GM12864 (cell line): ENCODE measurements at places on chromosomes 4 and X.

DNA sequence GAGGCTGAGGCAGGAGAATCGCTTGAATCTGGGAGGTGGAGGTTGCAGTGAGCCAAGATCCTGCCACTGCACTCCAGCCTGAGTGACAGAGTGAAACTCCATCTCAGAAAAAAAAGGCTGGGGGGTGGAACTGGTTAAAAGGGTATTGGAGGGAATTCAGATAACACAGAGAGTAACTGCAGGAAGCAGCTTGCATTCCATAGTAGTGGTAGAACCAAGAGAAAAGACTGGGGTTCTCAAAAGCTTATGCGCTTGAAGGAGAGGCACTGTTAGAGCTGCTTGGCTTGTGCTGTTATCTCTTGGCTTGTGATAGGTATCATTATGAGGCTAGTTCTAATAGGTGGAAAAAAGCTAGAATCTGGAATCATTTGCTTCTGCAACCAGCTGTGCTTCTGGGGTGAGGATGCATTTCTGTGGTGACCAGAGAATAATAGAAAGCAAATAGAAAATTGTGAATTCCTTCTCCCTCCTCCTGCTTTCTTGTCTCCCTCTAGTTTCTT is 91.2 kb upstream of the ELOVL6 start:
- no peak for DNase-seq

DNA sequence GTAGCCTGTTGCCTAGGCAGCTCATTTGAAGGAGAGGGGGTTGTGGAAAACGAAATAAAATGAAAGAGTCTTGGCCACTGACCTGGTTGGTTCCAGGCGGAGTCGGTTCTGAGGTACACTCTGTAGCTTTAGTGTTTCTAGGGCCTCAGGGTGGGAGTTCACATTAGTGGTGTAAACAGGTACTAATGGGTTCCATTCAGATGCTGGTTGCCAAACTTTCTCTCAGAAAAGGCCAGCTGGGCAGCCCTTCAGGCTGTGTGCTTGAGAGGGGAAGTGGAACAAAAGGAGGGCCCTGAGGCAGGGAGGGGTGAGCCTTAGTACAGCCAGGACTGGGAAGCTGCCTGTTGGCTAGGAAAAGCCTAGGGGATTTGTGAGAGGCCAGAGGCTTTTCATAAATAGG is 24.8 kb downstream of the NHSL2 start:
- DNase-seq: no peak

- DNase-seq: no peak
Measured at GRCh38 chr4:9999956-10000561, 21.2 kb downstream of the SLC2A9 start.

- no peak for DNase-seq
Measured at GRCh38 chr4:84852081-84852480, 114.4 kb downstream of the WDFY3 start.

GRCh38 chr4:171667906-171668305 is 145.3 kb upstream of the GALNTL6 start:
- no peak for DNase-seq

- no peak for DNase-seq
Measured at GRCh38 chrX:102712216-102712966, at the start of gene GPRASP2. TSS of gene GPRASP2 (plus strand) at chrX:102712448. CDS start at chrX:102714870, 2,422 bp downstream.

DNA sequence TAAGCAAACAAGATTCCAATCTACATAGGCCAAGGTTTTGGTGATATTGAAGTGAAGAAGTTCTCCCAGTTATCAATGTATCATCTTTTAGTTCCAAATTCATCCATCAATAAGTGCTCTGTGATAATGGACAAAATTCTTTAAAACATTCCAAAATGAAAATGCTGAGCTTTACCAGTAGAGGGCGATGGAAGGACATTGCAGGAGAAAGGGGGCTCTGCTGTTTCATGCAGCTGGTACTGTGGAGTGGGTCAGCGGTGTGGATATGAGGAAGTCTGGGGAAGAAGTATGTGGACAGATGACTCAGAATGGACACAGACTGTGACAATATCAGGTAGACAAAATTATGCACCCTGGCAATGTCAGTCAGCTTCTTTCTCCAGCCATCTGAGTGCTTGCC is 46.6 kb upstream of the HS6ST2 start:
- DNase-seq: no peak

DNA sequence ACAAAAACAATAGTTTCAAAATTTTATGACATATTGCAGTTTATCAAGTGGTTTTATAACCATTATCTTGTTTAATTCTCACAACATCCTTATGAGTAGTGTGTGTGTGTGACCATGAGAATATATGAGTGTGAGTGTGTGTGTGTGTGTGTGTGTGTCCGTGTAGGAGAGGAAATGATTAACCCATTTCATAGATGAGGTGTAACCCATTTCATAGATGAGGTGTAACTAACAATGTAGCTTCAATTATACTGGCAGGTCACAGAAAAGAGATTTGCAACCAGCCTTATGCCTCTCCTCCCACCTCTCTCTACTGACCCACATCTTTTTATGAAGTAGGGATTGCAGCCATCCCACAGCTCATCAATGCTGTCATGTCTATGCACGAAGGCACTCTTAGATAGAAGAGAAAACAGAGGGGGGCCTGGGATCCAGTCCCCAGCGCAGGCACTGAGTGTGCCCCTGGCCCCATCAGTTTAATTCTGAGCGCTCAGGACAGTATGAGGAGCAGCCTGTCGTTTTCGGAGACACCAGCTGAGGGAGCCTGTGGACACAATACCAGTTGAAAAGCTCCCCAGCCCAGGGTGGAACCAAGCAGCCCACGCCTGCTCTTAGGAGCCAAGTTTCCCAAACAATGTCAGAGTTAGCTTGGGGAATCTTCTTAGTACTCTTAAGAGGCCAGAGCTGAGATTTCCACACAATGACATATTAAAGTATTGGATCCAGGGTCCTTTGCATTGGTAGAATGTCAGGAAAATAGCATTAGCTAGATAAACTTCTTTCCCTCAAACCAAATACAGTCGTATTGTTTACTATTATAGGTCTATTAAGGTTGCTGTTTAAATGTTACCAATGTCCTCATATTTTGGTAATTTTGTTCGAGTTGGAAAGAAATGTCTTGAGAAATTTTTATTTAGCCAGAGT is 88.6 kb downstream of the PALLD start:
- no peak for DNase-seq

DNA sequence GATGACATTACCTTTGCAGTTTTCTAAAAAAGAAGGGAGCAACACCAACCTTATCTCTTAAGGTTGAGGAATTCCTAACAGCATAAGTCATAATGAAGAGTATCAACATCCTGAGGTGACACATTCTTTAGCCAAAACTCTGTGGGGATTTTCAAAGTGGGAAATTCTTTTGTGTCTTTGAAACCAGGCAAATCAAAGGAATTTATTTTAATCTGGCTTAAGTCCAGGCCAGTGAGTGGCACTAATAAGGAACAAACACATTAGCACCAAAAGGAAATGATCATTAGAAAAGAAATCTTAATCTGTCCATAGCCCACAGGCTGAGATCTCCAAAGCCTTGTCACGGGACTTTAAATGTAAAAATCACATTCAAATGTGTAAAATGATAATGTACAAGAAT is 110.1 kb downstream of the LARP7 start:
- DNase-seq: no peak

DNA sequence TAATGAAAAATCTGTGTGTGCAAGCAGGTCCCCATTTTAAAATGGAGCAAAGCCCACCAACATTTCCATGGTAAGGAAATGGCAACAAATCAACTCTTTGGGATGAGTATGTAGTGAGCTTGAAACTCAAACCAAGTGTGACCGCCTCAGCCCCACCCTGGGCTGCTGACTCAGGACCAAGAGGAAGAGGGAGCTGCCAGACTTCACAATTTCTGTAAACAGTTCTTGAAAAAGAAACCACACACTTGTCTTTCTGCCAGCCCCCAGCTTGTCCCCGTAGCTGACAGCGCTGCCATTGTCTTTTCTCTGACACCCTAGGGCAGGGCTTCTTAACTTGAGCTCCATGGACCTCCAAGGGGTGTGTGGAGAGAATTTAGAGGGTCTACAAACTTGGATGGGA is 10.3 kb downstream of the RTL5 start:
- DNase-seq: no peak

GRCh38 chrX:85851418-85851817 is 195.9 kb downstream of the CHM start:
- no peak for DNase-seq

DNA sequence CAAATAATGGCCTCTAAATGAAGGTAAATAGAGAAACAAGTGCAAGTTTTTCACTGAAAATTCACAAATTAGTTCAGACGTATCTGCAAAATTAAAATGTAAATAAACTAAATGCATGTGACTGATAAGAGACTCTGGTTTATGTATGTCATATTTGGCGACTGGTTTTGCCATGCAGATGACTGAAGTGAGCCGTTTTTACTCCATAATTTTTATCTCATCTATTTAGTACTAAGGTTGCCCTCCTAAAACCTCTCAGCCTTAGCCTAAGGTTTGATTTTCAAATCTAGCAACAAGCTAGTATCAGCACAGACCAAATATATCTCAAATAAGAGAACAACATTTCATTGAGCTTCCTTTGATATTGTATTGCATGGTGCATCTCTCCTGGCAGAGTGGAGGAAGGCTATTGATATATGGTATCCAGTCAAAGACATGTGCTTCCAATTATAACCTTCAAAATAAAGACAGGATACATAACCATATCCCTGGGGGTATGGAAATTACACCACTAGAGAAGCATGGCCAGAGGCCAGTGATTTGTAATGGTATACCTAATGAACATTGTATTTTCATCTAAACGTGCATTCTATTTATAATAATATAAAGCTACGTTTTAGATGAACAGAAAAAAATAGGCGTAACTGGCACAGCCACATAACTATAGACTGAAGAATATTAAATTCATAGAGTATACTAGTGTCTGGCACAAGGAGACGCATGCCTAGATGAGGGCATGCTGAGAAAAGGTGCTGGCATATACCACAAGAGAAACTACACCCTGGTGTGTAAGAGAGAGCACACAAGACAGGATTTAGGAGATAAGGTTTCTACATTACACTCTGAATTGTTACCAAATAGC is 392.6 kb upstream of the INTU start:
- no peak for DNase-seq

DNA sequence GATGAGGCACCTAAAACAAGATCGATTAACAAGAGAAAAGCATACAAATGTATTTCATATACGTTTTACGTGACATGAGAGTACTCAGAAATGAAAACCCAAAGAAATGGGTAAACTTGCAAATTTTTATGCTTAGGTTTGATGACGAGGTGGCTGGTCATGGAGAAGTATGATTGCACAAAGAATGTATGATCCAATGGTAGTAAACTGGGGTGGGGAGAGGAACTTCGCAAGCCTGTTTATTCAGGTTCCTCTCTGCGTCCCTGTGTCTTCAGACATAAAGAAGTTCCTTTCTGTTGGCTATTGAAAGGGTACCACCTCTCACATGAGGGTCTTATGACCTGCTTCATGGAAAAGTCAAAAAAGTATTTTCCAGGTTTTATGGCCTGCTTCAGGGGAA is 309.2 kb downstream of the BCOR start:
- DNase-seq: no peak
